Stimulated activated naive CD4-positive, alpha-beta T cell treated with Interleukin-2 at 50 U/mL for 16 hours (primary cell): ENCODE measurements at places on chromosomes 5 and 9.
A peak's percentile ranks its signal among the peaks of the same experiment; 100 is the strongest.

DNA sequence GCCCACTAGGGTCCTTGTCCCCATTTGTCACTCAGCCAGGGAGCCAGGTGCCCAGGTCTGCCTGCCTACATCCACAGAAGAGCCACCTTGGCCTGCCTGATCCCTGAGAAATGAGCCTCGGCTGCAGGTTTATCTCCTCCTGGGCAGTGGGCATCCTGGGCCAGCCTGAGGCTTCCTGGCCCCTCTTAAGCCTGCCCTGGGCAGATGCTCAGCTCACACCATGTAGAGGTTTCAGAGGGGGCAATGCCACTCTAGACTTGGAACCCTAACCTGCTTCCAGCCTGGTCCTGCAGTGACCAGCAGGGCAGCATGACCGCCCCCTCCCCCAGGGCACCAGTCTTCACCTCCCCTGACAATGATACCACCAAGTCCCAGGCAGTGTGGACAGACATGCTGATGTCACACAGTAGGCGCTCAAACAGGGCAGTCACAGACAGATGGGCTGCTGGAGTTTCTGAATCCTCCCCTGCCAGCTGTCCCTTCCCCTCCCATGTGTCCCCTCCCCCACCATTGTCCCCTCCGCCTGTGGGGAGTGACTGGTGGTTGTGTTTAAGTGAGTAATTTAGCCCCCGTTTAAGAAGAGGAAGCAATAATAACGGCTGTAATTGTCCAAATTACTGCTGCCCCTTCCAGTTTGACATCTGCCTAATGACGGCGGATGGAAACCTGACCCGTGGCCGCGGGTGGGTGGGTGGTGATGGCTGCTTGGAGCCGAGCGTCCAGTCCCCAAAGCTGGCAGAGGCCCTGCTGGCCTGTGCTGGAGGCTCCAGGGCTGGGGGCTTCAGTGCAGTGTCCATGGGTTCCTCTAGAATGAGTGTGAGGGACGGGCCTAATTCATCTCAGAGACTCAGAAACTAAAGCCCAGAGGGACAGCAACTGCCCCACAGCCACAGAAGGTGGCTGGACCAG, 147.7 kb downstream of the BARX1 start:
- DNase-seq, result no peak

DNA sequence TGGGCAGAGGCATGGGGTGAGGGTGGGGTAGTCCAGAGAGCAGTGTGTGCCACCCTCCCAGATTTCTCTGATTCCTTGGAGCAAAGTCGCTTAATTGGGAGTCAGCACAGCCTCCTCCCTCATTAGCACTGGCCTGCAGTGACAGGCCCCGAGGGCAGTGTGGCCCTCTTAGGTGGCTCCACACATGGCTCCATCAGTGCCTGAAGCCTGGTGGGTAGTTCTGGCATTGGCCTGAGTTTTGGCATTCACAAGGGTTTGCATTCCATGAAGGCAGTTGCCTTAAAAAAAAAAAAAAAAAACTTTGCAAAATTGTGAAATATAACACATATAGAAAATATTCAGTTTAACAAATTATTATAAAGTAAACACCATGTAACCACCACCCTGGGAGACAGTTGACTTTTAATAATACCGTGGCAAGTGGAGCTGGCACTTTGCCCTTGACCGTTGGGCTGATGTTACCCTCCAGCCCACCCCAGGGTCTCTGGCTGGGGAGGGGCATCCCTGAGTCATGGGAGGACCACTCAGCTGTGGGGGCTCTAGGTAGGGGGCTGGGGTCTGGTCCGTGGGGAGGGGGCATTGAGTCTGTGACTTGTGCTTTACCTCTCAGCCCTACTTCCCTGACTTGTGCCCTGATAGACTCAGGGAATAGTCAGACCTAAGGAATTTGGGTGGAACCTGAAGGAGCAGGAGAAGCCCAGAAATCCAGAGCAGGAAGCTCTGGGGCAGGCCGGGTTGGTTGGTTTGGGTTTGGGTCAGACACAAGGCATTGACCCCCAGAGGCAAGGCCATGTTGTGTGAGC, 51.3 kb upstream of the PITX1 start:
- DNase-seq, result no peak

- DNase-seq, result no peak
Observed at GRCh38 chr5:180070756-180071530, 616 bp downstream of the RNF130 start.

- no peak for DNase-seq
Observed at GRCh38 chr5:153626836-153627235, 136.4 kb downstream of the GRIA1 start.

- DNase-seq, result no peak
Observed at GRCh38 chr9:109856785-109857184, 76.8 kb downstream of the PALM2AKAP2 start.

DNA sequence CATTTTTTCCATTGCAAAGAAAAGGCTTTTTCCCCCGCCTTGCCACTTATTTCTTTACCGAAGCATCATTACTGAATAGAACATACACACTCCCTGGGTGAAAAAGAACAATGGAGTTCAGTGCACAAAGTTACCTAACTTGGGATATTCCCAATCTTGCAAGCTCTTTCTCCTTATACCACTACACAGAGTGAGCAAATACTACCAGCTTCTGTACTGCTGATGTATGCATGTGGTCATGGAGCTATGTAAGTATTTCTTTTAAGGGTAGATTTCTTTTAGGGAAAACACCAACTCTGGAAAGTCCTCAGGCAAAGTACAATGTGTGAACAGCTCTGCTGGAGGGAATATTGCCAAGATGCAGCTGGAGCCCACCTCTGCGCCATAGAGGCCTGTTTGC, 81.1 kb downstream of the AOPEP start:
- DNase-seq, result no peak

GRCh38 chr9:4214486-4214885, 85.4 kb downstream of the GLIS3 start:
- DNase-seq, result no peak

DNA sequence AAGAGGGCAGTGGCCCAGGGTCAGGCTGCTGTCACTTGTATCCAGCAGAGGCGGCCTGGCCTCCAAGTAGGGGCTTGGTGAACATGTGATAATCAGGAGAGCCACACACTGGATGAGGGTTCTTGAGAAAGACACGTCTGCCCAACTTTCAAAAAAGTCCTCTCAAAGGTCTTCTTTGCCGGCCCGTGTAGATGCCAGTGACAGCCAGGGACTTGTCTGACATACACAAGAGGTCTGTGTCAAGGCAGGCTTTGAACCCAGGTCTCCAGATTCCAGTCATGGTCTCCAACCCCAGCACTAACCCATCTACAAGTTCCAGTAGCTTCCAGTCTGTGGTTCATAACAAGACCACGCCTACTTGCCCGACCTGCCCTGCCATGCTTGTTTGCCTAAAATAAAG, 7.9 kb upstream of the AMBP start:
- DNase-seq, result no peak

GRCh38 chr5:8840237-8840636, 705.6 kb downstream of the SEMA5A start:
- DNase-seq, result no peak

GRCh38 chr9:7454624-7455023, 345.0 kb downstream of the DMAC1 start:
- no peak for DNase-seq

DNA sequence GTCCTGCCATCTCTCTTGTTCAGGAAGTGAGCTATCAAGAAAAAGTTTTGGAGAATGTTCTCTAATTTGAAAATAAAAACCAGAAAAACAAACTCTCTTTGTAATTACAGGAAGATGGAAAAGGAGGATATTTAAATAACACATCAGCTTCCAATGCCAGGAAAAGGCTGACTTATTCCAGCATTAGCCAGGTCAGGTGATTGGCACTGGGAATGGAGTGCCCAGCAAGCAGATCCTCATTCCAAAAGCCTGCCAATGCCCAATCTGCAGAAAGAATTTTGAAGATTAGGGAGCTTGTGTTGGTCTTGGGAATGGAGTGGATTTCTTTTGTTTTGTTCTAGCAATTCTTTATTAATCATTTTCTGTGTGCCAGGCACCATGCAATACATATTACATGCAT, 196.6 kb downstream of the SNCAIP start:
- DNase-seq, result no peak

DNA sequence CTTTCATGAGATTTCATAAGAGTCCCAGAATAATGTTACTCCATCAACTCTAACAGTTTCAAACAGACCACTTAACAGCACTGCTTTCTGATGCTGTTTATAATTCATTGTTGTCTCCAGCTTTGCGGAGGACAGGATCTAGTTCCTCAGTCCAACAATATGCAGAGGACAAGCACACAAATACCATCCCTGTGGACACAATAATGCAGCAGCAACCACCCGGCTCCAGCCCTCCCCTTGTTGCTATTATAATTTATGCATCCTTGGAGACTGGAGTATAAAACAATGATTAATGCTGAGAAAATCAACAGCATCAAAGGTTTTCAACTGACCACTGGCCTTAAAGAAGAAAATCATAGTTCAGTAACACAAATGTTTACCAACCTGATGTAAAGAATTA, 108.3 kb downstream of the DENND1A start:
- no peak for DNase-seq

- no peak for DNase-seq
Observed at GRCh38 chr5:61162832-61163567, 732 bp upstream of the SMIM15 start.

DNA sequence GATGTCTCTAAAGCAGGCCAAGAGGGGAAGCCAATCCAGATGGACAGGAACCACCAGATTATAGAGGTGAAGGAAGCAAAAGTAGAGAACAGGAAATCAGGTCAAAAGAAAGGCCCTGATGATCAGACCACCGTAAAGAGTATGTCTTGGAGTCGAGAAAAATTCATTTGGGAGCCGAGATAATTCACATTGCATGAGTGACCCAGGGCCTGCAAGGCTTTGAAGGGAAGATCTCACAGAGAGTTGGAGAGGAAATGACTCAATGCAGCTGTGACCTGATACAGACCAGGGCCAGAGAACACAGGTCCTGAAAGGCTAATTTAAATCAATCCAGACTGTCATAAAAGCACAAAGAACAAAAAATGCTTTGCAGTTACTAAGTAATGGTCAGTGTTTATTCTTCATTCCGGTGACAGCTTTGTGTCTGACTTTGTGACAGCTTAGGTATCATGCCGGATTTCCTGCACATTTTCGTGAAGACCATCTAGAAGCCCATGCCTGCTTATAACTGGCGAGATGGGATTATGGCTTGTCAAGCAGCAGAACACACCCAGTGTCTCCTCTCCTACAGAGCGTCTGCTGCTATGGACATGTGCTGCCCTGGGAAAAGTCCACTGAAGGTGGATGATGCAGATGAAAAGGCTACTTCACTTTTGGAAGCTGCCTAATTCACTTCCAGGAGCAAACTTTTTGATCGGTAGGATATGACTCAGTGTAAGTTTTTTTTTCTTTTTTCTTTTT, 5.8 kb upstream of the ACTBL2 start:
- no peak for DNase-seq

- DNase-seq, result no peak
Observed at GRCh38 chr5:8864053-8864452, 681.8 kb downstream of the SEMA5A start.

DNA sequence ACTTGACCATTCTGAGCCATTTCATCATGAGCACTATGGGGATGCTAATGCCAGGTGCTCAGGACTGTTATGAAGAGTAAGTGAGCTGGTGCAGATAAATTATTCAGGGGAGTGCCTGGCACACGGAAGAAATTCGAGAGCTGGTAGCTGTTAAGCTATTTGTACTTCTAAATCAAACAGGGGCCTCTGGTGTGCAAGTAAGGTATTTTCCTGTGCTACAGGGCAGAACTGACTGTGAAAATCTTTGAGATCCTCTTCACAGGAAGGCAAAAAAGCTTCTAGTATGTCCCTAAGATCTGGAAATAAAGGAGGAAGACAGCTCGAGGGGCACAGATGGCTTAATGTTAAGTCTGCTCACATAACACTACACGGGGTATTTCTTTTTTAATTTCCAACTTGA, 106.3 kb upstream of the SPOCK1 start:
- no peak for DNase-seq

- no peak for DNase-seq
Observed at GRCh38 chr5:174617285-174617684, 107.1 kb upstream of the MSX2 start.

- no peak for DNase-seq
Observed at GRCh38 chr5:146475190-146475780, 28.2 kb downstream of the TCERG1 start.

- peak; percentile 33 for DNase-seq
Observed at GRCh38 chr5:32522429-32523143, 62.8 kb upstream of the SUB1 start.

GRCh38 chr9:135641047-135641446, 1.7 kb upstream of the GLT6D1 start:
- no peak for DNase-seq

GRCh38 chr9:134516464-134516863, 125.1 kb upstream of the COL5A1 start:
- no peak for DNase-seq

DNA sequence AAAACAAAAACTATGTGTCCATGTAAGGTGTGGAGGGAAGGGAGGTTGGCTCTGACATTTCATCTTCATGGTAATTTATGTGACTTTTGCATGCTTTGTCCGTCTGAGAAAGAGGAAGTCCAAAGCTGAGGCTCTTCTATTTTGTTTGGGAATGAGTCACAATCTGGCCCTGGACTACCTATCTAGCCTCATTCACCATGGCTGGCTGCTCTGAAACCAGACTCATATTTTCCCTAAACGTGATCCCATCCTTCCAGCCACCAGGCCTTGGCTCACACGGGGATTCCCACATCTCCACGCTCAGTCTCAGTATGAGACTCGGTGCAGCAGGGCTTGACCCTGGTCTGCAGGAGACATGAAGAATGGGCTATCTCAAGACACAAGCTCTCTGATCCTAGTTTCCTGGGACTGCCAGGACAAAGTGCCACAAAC, 672.8 kb downstream of the ACTL7B start:
- DNase-seq, result no peak

DNA sequence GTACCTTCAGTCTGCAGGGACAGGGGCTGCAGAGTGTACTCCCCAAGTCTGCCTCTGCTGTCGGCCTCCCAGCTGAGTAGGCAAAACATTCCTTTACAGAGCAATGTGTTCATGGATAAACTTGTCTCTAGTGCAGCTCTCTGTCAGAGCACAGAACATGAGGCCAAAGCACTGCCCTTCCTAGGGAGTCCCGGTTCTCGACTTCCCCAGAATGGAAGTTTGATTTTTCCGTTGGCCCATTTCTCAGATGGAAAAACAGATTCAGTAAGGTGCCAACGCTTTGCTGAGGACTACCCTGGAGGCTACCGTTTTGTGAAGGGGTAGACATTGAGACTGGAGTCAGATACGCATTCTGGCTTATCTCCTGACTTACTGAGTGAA, 422 bp upstream of the TRIM32 start:
- no peak for DNase-seq

GRCh38 chr5:83368319-83368718, 103.2 kb upstream of the VCAN start:
- no peak for DNase-seq

- DNase-seq, result no peak
Observed at GRCh38 chr9:14170973-14171596, 142.9 kb downstream of the NFIB start.

- no peak for DNase-seq
Observed at GRCh38 chr5:53777864-53778618, 217.6 kb downstream of the NDUFS4 start.

DNA sequence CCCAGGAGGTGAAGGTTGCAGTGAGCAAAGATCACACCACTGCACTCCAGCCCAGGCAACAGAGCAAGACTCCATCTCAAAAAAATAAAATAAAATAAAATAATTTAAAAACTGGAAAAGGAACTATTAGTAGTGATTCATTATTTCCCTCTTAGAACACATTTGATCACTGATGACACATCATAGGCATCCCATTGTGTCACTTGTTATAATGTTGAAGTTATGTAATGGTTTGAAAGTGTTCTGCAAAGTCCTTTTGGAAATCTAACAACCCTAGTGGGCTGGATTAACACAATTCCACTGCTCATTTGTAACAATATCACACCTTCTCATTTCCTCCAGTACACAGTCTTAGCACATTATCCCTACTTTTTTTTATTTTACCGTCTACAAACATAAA, 81.8 kb upstream of the LMNB1 start:
- DNase-seq, result no peak
